ENCODE measurements at places on chromosomes 6 and 20.

- DNase-seq = no peak
These were observed 12.7 kb downstream of the MYT1 start for GRCh38 chr20:64176971-64177370.

GRCh38 chr6:44399991-44400390, 12.5 kb downstream of the CDC5L start:
- DNase-seq = no peak

- no peak for DNase-seq
These were observed 8.2 kb downstream of the ARHGAP40 start for GRCh38 chr20:38609815-38610214.

DNA sequence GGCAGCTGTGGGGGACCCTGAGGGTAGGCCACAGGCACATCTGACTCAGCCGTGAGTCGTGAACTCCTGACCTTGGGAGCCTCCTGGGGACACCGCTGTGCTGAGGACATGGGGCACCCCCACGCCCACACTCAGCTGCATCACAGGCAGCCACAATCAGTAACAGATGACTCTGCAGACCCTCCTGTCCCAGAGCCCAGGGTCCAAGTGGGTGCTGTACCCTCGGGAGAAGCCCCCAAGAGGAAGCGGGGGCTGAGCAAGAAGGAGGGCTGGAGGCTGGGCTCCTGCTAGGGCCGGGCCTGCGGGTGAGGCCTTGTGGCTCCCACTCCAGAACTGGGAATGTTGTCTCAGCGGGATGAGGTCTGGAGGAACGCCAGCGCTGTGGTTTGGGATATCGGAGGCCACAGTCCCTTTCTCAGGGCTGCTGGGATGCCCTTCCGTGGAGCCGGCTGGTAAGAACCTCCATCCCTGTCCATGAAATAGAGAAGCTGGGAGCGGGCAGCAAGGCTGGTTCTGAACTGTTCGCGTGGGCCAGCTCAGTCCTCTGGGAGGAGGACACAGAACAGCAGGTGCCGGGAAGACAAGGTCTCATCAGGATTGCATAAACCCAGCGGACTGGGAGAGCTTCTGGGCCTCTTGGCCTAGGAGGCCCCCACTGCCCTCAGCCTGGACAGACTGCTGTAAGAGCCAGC, 3.1 kb upstream of the LAMA5 start:
- DNase-seq = no peak

GRCh38 chr6:144519426-144519825, 234.3 kb downstream of the UTRN start:
- no peak for DNase-seq

DNA sequence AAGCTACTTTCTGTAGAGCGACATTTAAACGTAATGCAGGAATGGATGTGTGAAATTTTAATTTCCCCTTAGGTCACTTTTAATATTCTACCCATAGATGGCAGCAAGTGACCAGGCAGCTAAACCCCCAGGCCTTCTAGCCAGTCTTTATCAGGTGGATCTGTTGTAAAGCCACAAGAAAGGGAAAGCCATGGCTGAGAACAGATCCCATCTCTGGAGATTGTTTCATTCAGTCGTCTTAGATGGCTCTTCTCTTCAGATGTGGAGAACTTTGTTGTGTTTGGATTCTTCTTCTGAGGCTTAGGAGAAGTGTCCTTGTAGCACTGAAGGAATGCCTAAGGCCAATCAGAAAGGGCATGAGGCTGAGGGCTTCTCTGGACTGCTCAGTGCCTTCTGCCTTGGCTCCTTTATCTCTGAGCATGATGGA, 15.8 kb upstream of the RNF182 start:
- DNase-seq = no peak

DNA sequence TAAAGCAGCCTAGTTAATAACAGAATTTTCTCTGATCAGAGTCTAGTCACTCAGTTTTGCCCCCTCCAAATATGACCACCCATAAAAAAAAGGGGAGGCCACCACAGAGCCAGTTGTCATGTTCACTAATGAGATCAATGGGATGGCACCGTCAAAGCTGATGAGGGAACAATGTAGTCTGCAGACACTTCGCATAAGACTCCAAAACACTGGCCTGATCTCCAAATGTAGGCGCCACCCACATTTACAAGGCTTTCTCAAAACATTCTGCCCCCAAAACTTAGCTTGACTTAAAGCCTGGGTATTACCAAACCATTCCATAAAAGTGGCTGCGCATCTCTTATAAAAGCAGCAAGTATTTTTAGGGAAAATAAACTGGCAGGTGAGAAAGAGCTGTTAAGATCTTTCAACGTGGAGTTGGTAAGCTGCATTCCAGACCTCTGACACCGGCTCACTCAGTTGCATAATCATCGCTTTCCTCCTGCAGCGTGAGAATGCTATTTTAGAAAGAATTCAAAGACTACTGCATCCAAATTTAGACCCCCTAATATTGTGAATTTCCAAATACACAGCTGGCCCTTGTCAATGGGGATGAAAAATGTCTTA, 59.3 kb downstream of the TBC1D7 start:
- DNase-seq = peak; percentile 18

DNA sequence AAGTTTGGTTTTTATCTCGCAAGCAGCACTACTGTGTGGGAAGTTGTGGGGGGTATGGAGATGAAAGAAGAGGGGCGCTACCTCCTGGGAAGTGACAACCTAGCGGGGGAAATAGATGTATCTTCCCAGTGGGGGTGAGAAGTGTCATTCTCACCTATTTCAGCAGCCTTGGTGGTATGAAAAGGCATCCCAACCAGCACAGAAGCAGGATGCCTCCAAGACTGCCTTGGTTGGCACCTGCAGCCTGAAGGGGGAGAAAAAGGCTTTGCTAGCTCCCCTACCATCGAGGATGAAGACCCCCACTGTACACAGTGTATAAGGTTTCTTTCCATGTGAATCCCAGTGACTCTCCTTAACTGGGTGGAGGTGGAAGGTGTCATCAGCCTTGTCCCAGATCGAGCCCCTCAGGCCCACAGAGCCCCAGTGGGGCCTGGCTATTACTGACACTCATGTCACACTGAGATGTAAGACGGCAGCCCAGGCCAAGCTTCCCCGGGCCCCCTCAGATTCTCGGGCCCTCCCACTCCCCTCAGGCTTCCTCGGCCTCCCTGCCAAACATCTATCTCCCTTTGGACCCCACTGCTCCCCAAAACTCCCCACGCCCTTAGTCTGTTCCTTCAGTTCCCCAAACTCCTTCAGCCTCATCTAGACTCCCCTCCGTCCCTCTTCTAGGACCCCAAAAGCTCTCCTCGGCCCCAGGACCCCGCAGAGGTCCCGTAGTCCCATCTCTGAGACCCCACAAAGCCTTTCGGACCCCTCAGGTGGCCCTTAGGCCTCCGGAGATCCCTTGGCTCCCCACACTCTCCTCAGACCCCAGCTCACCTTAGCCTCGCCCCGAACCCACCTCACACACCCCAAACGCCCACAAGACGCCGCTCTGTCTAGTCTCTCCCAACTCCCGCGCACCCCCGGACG, 688 bp downstream of the COMMD7 start:
- DNase-seq = peak; percentile 58

GRCh38 chr6:148854992-148855391, 108.2 kb downstream of the UST start:
- DNase-seq = no peak

DNA sequence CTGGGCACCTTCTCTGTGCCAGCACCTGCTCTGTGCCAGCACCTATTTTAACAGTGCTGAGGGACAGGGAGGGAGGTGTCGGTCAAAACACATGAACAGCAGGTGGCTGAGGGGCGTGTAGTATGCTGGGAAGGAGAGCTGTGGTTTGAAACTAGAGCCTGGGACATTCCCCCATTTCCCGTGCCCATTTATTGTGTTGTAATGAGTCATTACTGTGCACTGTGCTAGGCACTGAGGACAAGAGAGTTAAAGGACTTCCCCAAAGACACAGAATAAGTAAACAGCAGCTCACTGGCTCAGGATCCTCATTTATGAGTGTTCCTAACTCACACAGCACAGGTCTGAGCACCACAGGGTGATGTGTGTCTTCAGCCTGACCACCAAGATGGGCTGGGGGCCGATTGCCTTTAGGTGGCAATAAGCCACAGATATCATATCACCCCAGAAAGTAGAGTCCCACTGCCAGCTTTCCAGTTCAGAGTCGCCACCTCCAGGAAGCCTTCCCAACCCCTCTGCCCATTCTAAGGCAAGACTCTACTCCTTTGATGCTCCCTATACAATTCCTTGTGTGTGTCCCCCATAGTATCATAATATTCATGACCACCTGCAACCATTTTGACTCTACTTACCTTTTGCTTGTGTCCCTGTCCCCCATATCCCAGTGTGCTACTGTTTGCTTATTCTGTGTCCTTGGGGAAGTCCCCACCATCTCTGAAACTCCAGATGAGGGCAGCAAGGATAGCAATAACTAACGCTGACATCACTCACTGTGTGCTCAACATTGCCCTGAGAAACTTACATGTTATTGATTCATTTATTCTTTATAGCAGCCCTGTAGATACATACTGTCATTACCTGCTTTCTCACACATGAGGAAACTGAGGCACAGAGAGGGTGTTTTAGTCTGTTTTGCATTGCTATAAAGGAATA, 87.3 kb downstream of the TOX2 start:
- no peak for DNase-seq

DNA sequence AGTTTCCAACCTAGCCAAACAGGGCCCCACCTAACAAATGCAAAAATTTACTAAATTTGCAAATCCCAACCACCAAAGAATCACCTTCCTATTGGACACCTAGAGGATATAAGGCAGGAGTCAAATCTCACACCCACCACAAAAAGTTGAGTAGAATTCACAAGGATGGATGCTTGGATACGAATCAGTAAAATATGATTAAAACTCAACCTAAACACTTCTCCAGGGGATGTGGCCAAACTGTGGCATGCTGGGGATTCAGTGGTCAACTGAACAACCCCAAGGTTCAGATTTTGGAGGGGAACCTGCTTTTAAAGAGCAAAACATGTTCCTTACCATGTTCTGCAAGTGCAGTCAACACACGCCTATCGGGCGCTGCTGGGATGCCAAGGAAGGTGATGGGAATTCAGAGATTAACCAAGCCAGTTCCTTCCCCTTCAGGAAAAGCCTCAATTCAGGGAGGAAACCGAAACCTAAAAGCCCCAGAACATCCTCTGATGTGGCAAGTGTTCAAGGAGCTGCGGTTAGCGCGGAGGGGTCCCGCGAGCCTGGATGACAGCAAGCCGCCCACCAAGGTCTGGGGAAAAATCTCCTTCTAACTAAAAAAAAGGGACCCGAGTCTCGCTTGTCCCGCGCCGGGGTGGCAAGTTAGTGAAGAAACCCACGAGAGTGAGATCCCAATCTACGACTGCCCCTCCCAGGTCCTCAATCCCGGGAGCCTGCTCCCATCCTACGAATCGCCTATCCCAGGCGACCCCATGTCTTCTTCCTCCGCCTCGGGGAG, 902 bp downstream of the SAMHD1 start:
- DNase-seq = no peak

GRCh38 chr6:135163440-135163738, 17.7 kb upstream of the MYB start:
- DNase-seq = no peak

DNA sequence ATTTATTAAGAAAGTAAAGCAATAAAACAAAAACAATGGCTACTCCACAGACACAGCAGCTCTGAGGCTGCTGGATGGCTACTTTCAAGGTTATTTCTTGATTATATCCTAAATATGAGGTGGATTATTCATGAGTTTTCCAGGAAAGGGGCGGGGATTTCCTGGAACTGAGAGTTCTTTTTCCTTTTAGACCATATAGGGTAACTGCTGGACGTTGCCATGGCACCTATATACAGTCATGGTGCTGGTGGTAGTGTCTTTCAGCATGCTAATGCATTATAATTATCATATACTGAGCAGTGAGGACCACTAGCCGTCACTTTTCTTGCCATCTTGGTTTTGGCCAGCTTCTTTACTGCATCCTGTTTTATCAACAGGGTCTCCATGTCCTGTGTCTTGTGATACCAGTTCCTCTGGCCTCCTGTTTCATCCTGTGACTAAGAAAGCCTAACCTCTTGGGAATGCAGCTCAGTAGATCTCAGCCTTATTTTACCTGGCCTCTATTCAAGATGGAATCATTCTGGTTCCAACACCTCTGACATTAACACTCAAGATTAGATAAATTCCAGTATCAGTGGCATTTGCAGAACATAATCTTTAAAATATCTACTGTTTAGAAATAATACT, 32.3 kb upstream of the TRDN start:
- DNase-seq = no peak

DNA sequence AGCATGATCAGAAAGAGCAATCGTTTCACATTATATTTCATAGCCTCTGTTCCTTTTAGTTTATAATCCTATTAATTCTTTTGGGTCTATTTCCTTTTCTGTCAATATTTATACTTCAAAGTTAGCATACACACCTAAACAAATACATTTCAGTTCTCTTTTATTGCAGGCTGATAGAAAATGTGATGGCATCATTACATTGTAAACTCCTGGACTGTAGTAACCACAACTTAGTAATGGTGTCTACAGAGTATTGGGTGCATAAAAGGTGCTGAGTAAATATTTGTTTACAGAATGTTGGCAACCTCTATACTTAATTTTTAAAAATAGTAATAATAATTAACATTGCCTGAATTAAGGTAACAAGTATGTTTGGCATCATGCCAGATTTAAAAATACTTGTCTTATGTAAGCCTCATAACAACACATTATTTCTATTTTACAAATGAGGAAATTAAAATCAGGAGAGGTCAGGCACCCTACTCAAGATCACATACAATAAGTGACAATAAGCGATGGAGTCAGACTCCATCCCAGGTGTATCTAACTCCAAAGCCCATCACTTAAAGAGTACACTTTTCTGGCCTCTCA, 195.0 kb downstream of the UBE3D start:
- DNase-seq = no peak

DNA sequence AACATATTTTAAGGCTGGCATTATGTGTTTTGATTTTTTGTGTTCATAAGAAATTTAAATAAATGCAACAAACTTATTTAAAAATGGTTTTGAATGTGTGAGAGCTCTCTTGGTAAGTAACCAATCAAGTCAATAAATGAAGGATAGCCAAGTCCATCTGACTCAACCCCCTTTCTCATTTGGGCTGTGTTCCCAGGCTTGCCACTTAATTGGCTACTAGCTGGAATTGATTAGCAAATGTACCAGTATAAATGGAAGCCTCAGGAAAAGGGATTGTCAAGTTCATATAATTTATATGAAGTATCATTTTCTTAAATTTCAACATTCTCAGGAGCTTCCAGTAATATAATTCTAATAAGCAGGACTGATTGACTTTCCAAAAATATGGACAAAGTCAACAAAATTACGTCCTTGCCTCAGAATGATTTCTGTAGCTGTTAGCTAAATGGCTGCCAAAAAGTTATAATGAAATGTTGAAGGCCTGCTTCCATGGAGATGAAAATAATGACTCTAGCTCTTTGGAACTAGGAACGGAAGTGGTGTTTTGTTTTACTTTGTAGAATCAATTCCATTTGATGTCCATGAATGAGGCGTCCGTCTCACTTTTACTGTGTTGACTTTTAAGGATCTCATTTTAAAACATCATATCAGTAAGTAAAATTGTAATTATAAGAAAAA, 614.9 kb downstream of the CDH26 start:
- DNase-seq = no peak

GRCh38 chr6:107491138-107491609, 1.3 kb downstream of the SOBP start:
- DNase-seq = peak; percentile 58

- no peak for DNase-seq
These were observed 25.2 kb downstream of the MANBAL start for GRCh38 chr20:37314617-37315016.

- no peak for DNase-seq
These were observed 348.5 kb upstream of the BTBD3 start for GRCh38 chr20:11569163-11569562.

Data from caudate nucleus (tissue), 63 donors.